ENCODE measurements at places on chromosomes 6 and 20. TPM values are rescaled to one million over a fixed set of nuclear protein-coding genes. Genes with fewer than 3 reads are reported as not detected.

- no peak for DNase-seq
These were observed 15.4 kb downstream of the SPINT3 start for GRCh38 chr20:45500022-45500421.

GRCh38 chr6:145865175-145865574, 50.6 kb upstream of the FBXO30 start:
- DNase-seq, result peak; percentile 44

Gene LY86
- not detected for total RNA-seq

DNA sequence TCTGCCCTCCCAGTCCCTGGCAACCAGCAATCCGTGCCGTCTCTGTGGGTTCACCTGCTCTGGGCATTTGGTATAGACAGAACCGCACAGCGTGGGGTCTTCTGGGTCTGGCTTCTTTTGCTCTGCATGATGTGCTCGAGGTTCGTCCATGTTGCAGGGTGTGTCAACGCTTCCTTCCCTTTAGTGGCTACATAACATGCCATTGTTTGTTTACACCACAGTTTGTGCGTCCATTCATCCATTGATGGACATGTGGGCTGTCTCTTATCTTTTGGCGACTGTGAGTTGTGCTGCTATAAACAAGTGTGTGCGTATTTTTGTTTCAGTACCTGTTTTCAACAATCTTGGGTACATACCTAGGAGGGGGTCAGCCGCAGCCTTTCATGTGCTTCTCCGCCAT, 149.5 kb upstream of the RPS6KA2 start:
- no peak for DNase-seq

DNA sequence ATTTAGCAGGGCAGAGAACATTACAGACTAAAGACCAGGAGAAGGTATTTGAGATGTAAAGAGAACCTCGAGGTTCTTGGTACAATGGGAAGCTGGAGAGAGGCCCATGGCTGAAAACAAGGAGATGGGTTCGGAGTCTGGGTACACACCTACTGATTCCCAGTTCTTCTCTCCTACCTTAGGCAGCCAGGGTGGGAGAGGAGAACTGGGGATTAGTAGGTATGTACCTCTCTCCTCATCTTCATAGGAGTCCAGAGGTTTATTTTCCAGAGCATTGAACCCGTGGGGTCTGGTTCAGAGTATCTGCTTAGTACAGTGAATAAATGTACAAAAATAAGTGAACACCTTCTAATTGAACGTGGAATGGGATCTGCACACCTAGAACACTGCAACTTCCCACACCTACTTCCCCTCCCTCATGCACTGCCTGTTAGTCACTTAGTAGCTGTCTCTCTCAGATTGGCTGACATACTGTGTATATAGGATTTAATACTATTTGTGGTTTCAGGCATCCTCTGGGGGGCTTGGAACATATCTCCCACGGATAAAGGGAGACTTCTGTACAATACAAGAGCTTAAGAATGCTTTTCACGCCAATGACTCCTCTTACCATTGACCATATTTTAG, 23.5 kb upstream of the NUP153 start:
- DNase-seq, result no peak

DNA sequence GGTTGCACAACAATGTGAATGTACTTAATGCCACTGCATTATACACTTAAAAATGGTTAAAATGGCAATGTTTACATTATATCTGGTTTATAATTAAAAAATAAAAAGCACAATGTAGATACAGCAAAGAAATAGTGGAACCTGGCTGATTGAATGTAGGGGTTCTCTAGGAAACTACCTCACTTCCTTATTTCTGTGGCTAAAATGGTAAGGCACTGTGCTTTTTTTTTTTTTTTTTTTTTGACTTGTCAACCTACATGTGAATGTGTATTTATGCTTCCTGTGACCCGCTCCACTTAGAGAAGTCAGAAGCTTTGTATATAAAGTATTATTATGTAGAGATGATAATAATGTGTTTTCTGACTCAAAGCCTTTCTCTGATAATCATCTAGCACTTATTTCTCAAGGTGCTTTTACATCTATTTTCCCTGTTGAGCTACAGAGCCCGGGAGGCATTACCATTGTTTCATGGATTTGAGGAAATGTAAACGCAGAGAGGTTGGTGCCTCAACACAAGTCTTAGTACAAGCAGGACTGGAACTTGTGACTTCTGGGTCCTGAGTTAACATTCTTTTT, 55.0 kb downstream of the SOX4 start:
- DNase-seq, result no peak

Gene CTCFL
- not detected for total RNA-seq

DNA sequence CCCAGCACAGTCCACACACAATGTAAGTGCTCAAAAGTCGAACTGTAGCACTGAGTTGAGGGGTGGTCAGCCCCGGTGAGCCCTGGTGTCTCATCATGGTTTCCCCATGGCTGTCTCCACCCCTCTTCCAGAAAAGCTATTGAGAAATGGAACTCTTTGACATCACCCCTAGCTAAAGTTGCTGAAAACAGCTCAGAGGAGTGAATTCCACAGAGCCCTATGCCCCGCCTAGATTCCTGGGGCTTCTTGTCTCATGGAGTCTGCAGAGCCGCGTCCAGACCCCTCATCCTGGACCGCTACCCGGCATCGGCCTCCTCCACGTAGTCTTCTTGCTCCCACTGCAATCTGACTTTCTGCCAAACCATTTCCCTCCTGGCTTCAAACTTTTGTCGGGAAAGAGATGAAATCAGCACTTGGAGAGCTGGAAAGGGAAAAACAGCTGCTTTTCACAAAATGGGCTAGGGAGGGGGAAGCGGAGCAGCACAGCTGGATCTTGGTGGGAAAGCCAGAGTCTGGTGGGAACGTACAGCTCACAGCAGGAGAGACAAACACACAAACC, 132.2 kb downstream of the SNX5 start:
- DNase-seq, result peak; percentile 29

Gene TGM6
- not detected for total RNA-seq

DNA sequence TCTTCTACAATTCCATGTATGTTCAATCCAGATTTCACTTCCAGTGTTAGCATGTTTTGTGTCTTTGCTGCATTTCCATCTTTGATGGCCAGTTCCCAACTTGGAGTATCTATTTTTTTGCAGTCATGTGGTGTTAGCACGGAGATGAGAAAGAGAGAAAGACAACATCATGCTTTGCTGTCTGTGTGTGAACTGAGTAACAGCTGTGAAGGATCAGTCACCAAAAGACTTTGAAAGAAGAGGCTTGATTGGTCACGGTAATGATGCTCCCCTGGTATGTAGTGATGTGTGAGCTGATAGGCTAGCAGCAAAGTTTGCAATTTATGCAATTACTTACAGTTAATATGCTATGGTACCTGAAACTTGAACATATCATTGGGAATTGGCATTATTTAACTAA, 731.3 kb upstream of the NRSN1 start:
- DNase-seq, result no peak

GRCh38 chr6:24949020-24949569, 13.3 kb upstream of the RIPOR2 start:
- DNase-seq, result no peak

DNA sequence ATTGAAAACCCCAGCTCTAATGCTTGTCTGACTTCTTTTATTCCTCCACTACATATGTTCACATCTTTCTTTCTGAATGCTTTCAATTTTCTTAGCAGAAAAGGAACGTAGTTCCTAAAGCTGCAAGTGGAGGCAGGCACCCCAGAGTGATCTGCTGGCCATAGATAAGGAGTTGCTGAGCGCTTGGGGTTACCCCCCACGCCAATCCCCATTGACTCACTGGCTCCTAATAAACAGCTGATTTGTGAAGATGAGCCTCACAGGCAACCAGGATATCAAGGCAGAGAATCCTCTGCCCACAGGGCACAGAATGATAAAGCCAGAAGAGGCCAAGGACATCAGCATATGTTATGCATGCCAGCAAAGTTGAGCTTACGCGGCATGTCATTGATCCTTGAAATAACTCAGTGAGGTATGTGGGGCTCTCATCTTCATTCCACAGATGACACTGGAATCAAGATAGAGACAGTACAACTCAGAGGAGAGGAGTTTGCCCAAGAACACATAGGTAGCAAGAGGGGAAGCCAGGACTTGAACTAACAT, 129.1 kb upstream of the PTPRT start:
- no peak for DNase-seq

- DNase-seq, result peak; percentile 52
These were observed 306.4 kb downstream of the COL12A1 start for GRCh38 chr6:74899416-74899815.

Gene GTSF1L
- total RNA-seq, result not detected

DNA sequence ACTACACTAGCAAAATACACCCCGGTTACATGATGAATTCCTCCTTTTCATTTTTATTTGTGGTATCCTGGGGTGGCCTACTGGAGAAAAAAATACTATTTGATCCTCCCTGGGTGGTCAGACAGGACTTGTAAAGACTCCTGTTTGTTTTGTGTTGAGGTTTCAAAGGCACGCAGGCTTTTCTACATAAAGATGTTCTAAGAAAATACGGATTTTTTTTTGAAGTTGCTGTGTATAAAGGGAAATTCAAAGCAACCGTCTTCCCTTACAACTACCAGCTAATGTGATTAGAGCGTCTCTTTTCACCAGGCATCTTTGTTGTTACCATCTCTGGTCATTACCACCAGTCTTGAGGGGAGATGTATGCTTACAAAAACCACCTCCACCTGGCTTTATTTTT, 187.1 kb downstream of the SOX4 start:
- DNase-seq, result no peak

Gene PPT2
- 27.2 TPM for total RNA-seq

DNA sequence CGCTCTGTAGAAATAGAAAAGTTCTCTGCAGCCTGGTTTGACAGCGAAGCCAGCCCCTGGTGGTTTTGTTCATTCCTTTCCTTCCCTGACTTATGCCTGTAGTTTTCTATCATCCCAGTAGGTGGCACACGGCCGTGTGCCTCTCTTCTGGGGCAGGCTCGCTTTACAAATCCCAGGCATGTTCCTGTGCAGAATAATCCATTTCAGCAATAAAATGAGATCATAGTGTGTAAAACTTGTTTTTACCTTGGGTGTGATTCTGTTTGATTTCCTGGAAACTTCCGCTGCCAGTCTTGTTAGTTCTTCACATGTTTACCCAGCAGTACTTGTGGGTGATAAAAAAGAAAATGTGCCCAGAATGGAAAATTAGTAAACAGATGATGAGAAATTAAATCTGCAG, 7.4 kb upstream of the INSM1 start:
- peak; percentile 69 for DNase-seq

DNA sequence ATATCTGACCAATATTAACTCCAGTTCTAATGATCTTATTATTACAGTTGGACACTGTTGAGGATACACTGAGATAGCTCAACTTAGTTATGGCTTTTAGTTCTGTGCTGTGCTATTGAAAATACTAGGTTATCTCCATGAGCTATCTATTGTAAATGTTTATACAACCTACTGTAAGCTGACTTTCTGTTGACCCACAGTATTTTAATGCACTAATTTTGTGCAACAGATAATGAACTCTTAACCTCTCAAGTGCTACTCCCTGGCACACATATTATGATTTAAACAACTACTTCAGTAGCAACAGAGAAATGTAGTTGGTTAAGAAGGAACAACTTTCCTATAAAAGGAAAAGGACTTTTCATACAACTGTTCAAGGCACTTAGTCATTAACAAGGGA, 5.2 kb upstream of the MMS22L start:
- DNase-seq, result no peak

GRCh38 chr6:137049095-137049494, 4.3 kb upstream of the IL20RA start:
- DNase-seq, result no peak

Gene OR12D2
- not detected for total RNA-seq

GRCh38 chr20:64041040-64041780, 5.2 kb downstream of the C20orf204 start:
- peak; percentile 24 for DNase-seq

Gene TGM3
- not detected for total RNA-seq

GRCh38 chr6:11330413-11330760, 97.9 kb upstream of the NEDD9 start:
- peak; percentile 53 for DNase-seq

All from endothelial cell of umbilical vein (primary cell).